ENCODE measurements at places on chromosomes 5 and 9.
A peak's percentile ranks its signal among the peaks of the same experiment; 100 is the strongest.

DNA sequence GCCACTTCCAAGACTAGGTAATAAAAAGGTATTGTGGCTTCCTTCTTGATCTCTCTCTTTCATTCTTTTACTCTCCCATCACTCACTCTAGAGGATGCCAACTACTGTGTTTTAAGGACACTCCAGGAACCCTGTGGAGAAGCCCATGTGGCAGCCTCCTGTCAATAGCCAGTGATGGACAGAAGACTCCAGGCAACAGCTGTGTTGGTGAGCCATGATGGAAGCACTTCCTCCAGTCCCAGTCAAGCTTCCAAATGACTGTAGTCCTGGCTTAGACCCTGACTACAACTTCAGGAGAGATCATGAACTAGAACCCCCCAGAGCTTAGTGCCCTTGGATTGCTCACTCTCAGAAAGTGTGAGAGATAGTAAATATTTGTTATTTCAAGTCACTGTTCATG, 123.9 kb downstream of the PPP2R2B start:
- DNase-seq: no peak

DNA sequence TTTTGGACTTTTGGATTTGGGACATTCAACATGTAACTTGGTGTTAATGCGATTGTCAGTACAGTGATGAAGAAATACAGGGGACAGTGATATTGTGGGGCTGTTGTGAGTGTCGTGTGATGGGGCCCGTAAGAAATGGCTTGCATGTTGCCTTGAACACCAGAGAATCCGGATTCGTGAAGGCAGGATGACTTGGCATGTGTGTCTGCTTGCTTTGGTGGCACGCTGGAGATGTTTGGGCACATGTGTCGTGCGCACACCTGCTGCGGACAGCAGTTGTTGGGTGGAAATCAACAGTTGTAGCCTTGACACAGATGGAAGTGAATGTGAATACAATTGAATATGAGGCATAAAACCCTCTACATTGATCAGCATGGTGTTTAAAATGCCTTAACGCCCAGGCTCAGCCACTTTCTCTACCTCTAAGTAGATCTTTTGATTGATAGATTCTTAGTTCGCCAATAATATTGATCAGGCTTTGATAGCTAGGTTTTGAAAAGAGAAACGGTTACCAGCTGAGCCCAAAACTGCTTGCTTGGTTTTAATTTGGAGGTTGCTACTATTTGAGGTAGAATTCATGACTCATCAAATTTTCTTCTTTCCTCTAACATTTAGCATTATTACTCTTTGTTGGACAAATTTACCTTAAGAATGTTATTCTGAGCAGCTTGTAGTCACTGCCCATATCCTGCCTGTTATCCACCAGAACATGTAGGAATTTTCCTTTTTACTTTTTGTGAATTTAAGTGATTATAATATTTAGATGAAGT, 94.4 kb downstream of the TRIO start:
- DNase-seq: no peak

DNA sequence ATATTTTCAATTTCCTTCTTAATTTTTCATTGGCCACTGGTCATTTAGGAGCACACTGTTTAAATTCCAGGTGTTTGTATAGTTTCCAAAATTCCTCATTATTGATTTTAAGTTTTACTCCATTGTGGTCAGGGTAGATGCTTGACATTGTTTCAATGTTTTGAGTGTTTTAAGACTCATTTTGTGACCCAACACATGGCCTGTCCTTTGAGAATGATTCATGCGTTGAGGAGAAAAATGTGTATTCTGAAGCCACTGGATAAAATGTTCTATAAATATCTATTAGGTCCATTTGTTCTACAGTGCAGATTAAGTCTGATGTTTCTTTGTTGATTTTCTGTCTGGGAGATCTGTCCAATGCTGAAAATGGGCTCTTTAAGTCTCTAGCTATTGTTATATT, 24.4 kb upstream of the FNIP1 start:
- DNase-seq: no peak

DNA sequence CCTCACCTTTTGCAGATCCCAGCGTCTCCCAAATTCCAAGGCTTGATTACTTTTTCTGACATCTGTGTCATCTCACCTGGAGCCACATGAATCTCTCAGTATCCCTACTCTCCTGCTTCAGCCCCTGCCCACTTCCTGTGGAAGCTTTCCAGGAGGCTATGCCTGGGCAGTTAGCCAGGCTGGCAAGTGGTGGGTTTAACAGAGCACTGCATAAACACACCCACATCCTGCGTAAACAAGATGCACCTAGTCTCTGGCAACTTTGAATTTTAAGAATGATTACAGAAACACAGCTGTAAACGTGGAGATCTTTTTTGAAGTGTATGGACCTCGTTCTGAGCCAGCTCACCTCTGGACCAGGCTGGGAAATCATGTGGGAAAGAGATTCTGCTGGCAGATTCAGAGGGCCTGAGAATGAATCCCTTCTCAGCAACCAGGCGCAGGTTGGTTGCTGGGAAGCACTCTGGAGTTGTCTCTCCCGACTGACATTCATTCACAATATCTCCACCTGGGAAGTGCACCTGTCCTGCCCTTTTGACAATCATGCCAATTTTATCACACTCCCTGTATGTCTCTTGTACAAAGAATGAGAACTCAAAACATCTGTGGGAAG, 55.7 kb upstream of the FANCC start:
- no peak for DNase-seq

GRCh38 chr9:130276121-130276520, 10.6 kb downstream of the HMCN2 start:
- DNase-seq: no peak

GRCh38 chr5:1540166-1540565, 16.4 kb upstream of the LPCAT1 start:
- DNase-seq: no peak

DNA sequence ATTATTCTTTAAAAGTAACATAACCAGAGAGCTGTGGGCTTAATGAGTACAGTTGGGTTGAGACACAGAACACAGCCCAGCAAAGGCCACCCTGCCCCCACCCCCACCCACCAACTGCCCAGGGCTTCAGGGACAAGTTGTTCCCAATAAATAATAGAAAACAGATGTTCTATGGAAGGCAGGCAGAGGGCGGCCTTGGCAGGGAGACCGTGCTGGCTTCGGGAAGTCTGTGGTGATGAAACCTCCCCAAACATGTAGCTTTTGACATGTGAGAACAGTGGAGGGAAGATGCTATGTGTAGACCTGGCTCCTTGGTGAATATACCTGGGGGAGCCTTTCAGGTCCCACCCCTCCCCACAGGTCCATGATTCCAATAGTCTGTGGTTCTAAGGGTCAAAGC, 10.0 kb downstream of the TRAF1 start:
- peak; percentile 74 for DNase-seq

DNA sequence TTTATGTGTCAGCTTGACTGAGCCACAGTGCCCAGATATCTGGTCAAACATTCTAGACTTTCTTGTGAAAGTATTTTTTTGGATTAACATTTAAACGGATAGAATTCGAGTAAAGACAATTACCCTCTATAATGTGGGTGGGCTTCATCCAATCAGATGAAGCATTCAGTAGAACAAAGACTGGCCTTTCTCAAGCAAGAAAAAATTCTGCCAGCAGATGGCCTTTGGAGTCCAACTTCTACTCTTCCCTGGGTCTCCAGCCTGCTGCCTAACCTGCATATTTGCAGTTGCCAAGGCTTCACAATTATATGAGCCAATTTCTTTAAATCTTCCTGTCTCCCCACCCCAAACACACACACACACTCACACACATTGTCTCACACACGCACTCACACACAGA, 86.4 kb downstream of the MED10 start:
- no peak for DNase-seq

GRCh38 chr5:97193355-97193688, 10.3 kb upstream of the RIOK2 start:
- DNase-seq: no peak

- DNase-seq: peak; percentile 62
Observed at GRCh38 chr9:114117996-114118830, 19.1 kb upstream of the KIF12 start.

DNA sequence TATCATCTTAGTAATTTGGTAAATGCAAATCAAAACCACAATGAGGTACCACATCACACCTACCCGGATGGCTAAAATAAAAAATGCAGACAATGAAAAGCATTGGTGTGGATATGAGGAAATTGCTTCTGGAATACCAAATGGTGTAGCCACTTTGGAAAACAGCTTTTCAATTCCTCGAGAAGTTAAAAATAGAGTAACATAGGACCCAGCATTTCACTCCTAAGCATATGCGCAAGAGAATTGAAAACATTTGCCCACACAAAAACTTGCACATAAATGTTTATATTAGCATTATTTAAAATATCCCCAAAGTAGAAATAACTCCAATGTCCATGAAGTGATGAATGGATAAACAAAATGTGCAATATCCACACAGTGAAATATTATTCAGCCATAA, 608.7 kb downstream of the ISL1 start:
- DNase-seq: no peak

- no peak for DNase-seq
Observed at GRCh38 chr9:318646-319045, 104.0 kb downstream of the DOCK8 start.

DNA sequence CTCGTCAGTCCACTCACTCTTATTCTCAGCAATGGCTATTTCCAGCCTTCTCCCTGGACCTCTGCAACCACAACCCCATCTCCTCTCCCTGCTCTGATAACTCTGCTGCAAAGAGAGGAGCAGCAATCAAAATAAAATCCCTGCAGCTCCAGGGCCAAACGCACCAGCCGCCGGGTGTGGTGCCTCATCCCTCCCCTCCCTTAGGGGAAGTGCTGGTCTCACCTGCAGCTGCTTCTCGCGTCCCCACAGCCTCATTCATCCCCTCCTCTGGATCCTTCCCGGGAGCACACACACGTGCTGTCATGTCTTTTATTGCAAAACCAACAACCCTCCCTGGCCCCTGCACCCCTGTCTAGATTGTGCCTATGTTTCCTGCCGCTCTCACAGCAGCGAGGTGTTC, 77.8 kb downstream of the TENT4A start:
- DNase-seq: no peak

DNA sequence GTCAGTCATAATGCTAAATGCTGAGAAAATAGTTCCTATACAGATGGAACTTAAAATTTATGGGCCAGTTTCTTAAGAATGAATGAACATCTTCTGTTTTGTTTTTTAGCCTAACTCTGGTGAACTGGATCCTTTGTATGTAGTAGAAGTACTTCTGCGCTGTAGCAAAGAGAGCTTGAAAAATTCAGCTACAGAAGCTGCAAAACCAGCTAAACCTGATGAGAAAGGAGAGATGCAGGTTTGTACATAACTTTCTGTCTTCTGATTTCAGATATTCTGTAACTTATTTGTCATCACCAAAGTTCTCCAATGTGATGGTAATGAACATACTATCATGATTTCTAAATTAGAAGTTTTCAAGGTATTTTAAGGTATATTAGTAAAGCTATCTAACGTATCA, 80.1 kb downstream of the MTREX start:
- DNase-seq: no peak

- DNase-seq: no peak
Observed at GRCh38 chr9:33393581-33393980, 8.8 kb downstream of the AQP7 start.

GRCh38 chr5:35470866-35471265, 146.8 kb upstream of the SPEF2 start:
- no peak for DNase-seq

- DNase-seq: no peak
Observed at GRCh38 chr9:32665101-32665500, 29.6 kb upstream of the TAF1L start.

DNA sequence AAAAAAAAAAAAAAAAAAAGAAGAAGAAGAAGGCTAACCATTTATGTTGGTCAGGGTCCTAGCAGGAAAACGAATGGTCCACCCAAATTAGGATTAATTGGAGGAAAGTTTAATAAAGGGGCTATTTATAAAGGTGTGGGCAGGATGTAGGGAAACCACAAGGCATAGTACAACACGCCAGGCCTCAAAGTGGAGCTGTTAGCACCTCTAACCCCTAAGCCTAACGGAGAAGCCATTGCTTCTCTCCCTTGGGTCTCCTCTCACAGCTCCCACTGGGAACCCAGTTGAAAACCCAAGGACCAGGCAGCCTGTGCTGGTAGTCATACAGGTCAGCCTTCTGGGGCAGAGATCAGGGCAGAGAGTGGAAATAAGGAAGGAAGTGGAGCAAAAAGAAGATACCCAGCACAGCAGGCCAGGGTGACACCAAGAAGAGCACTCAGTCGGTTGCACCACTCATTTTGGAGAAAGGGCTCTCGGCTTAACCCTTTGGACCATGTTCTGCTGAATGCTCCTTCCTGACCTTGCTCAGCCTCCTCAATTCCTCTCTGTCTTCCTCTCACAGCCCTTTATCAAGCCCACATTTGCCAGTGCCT, 8.8 kb upstream of the GLIPR2 start:
- no peak for DNase-seq

DNA sequence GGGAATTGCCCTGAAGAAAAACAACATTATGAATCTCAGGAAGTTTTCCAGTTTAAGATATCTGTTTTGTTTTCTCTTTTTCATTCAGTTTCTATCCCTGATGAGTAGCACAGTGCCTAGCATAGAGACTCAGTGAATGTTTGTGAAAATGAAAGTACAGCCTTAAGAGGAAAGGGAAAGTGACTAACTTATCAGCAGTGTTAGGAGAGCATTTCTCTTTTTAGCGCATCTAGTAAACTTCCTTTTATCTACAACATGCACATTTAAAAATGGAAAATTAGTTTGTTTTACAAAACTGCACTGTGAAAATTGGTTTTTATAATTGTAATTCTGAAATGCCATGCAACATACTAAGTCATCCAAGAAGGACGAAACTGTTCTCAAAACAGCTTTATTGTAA, 110.8 kb downstream of the SMARCA2 start:
- DNase-seq: peak; percentile 24

DNA sequence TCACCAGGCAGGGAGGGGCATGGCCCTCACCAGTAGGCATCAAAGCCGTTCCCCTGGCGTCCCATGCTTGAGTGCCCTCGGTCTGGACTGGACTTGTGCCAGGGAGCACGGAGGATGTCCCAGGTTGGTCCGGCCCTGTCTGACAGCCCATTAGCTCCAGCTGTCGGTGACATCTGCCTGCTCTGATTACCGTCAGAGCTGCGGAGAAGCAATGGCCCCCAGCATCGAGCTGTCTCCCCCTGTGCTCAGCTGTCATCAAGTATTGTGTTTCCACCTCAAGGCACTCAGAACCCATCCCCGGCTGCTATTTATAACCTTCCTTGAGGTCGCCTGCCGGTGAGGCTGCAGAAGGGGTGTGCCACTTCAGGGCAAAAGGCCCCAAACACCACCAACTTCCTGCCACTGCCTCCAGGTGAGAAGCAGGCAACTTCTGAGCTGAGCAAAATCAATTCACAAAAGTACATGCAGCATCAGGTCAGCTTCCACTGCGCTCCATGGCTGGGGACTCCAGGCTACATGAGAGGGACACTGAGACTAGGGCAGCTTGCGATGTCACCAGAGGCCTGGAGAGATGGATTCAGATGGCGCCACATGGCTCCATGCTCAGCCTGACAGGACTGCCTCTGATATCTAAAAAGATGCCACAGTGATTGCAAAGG, 142.7 kb downstream of the C5orf15 start:
- no peak for DNase-seq

- DNase-seq: no peak
Observed at GRCh38 chr9:71680189-71680980, 87.9 kb downstream of the CEMIP2 start.

- DNase-seq: no peak
Observed at GRCh38 chr9:112774006-112774996, 23.7 kb downstream of the SNX30 start.

- no peak for DNase-seq
Observed at GRCh38 chr9:131010482-131011273, 1.7 kb downstream of the LAMC3 start.

- DNase-seq: no peak
Observed at GRCh38 chr9:133199648-133200321, 9.3 kb downstream of the OBP2B start.
